ENCODE measurements at places on chromosomes 2 and 18. TPM values are rescaled to one million over a fixed set of nuclear protein-coding genes. Genes with fewer than 3 reads are reported as not detected.

The CKAP2L gene
- total RNA-seq = 3.1 TPM

The FOXD4L1 gene
- not detected for total RNA-seq

The ANKRD62 gene
- not detected for total RNA-seq

The C1QL2 gene
- total RNA-seq = not detected

The REEP1 gene
- total RNA-seq = 0.44 TPM

The METTL8 gene
- total RNA-seq = 21.5 TPM

The NT5DC4 gene
- total RNA-seq = not detected

The PTPRN gene
- total RNA-seq = not detected

The ASXL3 gene
- 1.5 TPM for total RNA-seq

The KLHL30 gene
- total RNA-seq = 0.88 TPM

The MRPL44 gene
- 30.4 TPM for total RNA-seq
